Activated CD4-positive, alpha-beta T cell treated with anti-CD3 and anti-CD28 coated beads for 1 hour (primary cell): ENCODE measurements at places on chromosomes 1 and 21.

DNA sequence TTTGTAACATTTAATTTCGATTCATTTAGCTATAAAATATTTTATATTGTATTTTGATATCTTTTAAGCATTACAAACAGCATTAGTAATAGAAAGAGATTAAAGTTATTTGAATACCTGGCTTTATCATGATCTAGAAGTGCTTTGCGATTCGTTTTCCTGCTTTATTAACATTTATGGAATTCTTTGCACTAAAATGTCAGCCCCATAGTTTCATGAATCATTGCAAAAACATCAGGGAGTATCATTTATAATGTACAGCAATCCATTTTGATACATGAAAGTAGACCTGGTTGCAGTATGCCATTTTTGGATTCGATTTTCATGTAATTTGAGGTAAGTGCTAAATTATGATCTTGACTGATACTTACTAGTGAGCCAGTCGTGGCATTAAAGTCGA lies 108.0 kb upstream of the DPYD start:
- DNase-seq: no peak

- no peak for DNase-seq
Observed at GRCh38 chr21:46641656-46642055, 6.2 kb downstream of the PRMT2 start.

DNA sequence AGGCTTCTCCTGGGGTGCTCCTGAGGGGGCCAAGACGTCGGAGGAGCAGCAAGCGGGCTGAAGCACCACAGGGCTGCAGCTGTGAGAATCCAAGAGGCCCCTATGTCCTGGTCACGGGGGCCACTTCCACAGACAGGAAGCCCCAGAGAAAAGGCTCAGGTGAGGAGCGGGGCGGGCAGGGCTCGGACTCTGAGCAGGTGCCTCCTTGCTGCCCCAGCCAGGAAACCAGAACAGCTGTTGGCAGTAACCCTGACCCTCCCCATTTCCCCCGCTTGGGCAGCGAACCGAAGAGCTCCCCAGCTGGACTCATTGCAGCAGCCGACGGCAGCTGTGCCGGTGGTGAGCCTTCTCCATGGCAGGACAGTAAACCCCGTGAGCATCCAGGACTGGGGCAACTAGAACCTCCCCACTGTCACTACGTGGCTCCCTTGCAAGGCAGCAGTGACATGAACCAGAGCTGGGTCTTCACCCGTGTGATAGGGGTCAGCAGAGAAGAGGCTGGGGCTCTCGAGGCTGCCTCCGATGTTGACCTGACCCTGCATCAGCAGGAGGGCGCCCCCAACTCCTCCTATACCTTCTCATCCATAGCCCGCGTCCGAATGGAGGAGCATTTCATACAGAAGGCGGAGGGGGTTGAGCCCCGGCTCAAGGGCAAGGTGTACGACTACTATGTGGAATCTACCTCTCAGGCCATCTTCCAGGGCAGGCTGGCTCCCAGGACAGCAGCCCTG lies 625 bp downstream of the KLHDC7A start:
- DNase-seq: no peak

DNA sequence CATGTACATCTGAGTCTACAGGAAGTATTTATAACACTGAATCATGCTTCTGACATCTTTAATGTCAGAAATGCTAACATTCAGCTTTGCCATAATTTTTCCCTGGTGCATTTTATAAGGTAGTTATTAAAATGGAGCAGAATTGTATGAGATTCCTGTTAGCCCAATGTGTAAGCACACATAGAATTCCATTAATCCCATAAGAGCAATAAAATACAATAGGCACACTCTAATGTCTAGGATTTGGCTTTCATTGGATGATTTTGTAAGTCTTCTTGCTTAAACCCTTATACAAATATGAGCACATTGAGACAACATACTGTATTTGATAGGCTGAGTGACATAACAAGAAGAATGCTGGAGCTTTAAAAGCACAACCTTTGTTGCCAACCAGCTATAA lies 256.4 kb downstream of the HMCN1 start:
- no peak for DNase-seq

DNA sequence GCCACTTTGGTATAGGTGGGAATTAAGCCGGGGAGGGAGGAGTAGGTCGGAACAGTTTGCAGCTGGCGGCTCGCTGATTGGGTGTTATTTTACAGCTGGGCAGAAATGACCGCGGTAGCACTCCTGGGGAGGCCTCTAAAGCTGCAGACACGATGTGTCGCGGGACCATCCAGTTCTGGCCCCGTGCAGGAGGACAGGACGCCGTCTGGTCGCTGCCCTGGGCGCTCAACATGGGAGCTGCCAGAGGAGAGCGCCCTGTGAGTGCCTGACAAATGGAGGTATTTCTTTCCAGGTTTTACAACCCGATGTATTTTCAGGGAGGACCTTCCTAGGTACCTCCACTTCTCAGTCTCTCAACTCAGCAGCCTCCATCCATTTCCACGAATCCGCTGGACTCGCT lies 46.2 kb downstream of the CDC7 start:
- DNase-seq: no peak

GRCh38 chr1:115323366-115324004 lies 14.6 kb downstream of the NGF start:
- no peak for DNase-seq

GRCh38 chr21:40051801-40052200 lies 184.6 kb downstream of the PCP4 start:
- no peak for DNase-seq

GRCh38 chr1:35223084-35223630 lies 30.2 kb upstream of the SFPQ start:
- DNase-seq: no peak

DNA sequence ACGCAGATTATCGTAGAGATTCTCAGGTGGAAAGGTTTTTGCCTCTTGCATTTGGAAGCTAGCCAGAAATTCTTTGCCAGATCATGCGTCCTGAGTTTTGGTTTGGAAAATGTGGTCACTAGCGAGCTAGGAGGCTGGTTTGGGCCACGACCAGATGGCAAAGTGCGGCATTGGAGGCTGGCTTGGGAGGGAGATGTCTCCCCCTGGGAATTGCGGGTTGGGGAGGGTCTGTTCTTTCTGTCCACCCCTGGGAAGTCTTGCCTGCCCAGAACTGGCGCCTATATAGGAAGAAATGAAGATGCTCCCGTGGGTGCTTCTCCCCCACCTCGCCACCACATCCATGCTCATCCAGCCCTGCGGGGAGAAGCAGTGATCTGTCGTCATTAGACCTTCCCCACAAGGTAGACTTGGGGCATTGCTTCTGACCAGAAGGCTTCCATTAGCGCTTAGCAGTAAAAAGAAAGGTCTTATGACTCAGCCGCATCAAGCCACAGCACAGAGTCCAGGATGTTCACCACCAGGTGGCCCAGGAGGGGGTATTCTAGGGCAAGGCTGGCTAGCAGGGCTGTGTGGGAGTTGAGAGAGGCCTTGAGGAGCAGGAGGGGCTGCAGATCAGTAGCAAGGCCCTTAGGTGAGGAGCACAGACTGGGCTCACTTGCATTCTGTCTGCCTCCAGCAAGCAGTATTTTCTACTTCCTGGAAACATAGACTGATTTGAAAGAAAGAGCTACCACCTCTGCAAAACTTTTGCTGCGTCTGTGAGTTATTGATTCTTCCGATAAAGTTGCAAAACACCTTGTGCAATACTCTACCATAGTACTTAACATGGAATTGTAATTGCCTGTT lies 1.5 kb upstream of the PTP4A2 start:
- DNase-seq: peak; percentile 66

- no peak for DNase-seq
Observed at GRCh38 chr1:151867765-151868411, 14.4 kb upstream of the THEM5 start.

- no peak for DNase-seq
Observed at GRCh38 chr1:161131523-161132409, 701 bp downstream of the DEDD start.

DNA sequence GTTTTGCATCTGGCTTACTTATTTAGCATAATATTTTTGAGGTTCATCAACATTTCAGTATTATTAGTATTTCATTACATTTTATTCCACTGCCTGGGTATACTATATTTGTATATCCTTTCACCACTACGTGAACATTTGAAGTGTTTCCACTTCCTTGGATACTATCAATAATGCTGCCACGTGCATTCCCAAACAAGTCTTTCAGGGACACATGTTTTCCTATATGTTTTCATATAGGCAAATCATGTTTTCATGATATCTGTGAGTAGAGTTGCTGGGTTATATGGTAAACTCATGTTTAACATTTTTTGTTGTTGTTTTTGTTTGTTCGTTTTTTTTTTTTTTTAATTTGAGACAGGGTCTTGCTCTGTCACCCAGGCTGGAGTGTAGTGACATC lies 380.1 kb downstream of the OMA1 start:
- no peak for DNase-seq

GRCh38 chr1:224587051-224587450 lies 29.1 kb upstream of the CNIH3 start:
- no peak for DNase-seq

GRCh38 chr1:109425391-109426280 lies 612 bp downstream of the PSMA5 start:
- no peak for DNase-seq

- no peak for DNase-seq
Observed at GRCh38 chr21:42556476-42556875, 42.8 kb downstream of the SLC37A1 start.

- DNase-seq: no peak
Observed at GRCh38 chr1:230303069-230303468, 123.1 kb downstream of the PGBD5 start.

GRCh38 chr1:227261501-227261900 lies 56.8 kb downstream of the CDC42BPA start:
- no peak for DNase-seq

- DNase-seq: no peak
Observed at GRCh38 chr1:156923670-156924477, 3.4 kb downstream of the LRRC71 start.

DNA sequence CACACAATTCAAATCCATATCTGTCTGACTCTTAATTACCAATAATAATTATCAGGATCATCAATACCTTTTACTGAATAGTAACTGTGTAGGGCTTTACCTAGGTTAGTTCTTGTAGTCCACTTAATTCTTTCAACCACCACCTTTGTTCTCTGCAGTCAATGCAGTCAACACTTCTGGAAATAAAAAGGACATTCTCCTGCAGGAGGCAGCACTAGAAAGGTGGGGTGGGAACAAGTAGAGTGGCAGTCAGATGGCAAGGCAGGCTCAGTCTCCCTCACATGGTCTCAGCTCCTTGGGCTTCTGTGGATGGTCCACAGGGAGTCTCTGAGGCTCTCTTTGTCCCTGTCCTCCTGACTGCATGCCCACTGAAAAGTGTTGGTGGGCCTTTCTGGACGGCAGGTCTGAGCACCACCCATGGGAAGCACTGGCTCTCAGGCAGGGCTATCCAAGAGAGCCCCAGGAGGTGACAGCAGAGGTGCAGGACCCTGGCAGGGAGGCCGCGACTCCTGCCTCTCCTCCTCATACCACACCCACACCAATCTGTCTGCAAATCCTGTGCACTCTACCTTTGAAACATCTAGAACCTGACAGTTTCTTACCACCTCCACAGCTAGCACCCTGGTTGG lies 237.3 kb downstream of the FOXD2 start:
- no peak for DNase-seq

- no peak for DNase-seq
Observed at GRCh38 chr1:119007339-119007669, 19.2 kb upstream of the TBX15 start.

GRCh38 chr1:45501505-45501859 lies 1.4 kb downstream of the MMACHC start:
- no peak for DNase-seq

DNA sequence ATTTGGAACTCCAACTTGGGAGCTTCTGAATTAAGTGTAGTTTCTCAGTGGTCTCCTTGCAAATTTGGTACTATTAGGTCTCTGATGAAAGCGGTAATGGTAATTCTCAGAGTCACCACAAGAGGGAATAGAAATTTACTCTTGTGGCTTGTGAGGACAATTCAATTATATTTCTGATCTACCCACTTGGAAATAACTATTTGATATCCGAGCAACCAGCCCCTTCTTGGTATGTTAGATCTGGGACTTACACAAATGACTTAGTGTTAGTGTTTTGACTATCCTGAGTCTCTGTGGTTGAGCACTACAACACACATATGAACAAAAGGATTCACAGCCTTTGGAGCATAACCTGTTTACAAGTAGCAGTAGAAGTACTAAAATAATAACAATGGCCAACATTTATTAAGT lies 68.1 kb downstream of the RPS6KA1 start:
- DNase-seq: no peak

DNA sequence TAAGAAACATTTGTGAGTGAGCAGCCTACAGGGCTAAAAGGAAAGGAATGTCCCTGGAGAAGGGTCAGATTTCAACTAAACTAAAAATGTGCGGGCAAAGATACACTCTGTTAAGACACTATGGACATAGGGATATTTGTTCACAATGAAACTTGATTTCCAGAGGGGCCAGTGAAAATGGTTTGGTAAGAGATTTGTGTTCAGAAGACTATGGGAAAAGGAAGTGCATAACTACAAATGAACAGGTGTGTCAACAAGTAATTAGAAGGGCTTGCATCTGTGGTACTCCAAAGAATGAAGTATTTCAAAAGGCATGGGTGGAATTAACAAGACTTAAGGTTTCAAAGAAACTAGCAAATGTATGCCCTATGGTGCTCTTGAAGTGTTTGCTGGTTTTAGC lies 60.4 kb downstream of the NME7 start:
- no peak for DNase-seq

- no peak for DNase-seq
Observed at GRCh38 chr1:231407547-231408396, 14.3 kb downstream of the EGLN1 start.

GRCh38 chr1:172340520-172340919 lies 80.0 kb upstream of the C1orf105 start:
- no peak for DNase-seq

DNA sequence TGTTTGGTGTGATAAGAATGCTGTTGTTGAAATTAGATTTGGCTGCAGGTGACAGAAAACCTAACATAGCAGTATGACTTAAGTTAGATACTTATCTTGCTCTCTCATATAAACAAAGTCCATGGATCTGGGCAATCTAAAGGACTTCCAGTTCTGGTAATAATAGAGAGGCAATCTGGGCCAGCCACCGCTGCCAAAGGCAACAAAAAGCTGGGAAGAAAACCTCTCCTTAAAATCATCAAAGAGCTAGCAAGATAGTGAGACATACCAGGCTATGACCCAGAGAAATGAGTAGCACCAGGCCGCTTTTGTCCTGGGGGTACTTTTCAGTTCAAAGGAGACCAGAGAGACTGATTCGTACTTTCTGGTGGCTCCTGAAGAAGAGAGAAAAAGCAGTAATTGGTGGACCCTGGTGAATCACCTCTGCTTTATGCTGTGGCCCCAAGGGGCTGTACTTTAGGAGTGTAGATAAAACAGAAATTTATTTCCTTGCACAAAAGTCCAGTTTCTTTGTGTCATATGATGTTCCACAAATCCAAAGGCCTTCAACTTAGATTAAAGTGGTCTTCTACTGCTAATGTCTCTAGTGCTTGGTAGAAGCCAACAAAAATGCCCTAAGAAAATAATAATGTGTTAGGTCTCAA lies 125.4 kb downstream of the TBX19 start:
- no peak for DNase-seq

GRCh38 chr1:9787702-9788101 lies 36.1 kb downstream of the CLSTN1 start:
- peak; percentile 11 for DNase-seq

GRCh38 chr1:212946872-212947271 lies 3.5 kb upstream of the VASH2 start:
- no peak for DNase-seq
